Stimulated activated CD4-positive, alpha-beta T cell treated with anti-CD3 and anti-CD28 coated beads, Interleukin-1b, Interleukin-23, amount 100 ng/mL, for 4 hours (primary cell): ENCODE measurements at places on chromosomes 4 and X.

GRCh38 chrX:79259073-79259689 lies 108.0 kb downstream of the ITM2A start:
- DNase-seq: no peak

DNA sequence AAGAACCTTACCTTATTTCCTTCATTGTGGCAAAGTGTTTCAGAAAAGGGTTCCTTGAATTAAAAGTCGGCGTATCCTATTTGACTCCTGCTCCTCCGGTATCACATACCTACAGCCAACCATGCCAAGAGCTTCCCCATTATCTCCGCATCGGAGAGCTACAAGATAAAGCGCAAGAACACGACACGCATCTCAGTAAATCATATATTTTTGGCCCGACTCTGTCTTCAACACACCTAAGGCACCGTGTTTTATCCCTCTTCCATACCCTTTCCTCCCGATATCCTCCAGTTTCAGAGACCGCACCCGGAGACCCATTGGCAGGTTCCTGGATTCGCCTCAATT lies 497 bp upstream of the THAP9 start:
- DNase-seq: no peak

GRCh38 chr4:159946983-159947615 lies 844.2 kb downstream of the RAPGEF2 start:
- DNase-seq: no peak

DNA sequence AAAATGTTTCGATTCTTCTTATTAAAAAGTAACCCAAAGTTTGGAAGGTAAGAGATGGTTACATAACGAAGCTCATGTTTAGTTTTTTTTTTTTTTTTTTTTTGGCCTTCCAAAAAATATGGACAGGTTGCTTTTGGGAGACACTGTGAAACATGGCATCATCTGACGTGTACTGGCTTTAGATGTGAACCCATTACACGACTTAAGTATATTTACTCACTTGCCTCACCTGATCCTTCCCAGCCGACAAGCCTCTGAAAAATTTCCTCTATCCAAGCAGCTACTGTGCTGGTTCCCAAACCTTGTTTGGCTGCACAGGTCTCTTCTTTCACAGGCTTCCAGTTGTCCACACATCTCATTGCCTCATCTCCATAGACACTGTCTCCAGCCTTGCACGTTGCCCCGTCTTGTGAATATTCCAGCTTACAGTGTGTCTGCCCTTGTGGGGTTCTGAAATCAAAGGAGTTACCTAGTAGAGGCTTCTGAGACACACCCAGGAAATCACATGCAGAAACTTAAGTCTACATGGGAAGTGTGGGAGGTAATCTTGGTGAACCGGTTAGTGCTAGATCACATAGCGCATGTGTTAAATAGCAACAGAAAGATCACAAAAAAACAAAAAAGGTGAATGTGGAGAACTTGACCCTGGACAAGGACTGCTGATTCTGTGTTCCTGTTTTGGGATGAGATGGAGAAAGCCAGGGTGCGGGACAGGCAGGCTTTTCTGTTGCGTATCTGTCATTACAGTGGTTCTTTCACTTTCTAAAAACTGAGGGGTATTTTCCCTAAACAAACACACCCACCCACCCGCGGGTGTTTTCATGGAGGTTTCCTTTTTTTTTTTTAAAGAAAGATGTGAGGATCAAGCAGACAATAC lies 328.6 kb downstream of the ARHGAP10 start:
- DNase-seq: no peak

DNA sequence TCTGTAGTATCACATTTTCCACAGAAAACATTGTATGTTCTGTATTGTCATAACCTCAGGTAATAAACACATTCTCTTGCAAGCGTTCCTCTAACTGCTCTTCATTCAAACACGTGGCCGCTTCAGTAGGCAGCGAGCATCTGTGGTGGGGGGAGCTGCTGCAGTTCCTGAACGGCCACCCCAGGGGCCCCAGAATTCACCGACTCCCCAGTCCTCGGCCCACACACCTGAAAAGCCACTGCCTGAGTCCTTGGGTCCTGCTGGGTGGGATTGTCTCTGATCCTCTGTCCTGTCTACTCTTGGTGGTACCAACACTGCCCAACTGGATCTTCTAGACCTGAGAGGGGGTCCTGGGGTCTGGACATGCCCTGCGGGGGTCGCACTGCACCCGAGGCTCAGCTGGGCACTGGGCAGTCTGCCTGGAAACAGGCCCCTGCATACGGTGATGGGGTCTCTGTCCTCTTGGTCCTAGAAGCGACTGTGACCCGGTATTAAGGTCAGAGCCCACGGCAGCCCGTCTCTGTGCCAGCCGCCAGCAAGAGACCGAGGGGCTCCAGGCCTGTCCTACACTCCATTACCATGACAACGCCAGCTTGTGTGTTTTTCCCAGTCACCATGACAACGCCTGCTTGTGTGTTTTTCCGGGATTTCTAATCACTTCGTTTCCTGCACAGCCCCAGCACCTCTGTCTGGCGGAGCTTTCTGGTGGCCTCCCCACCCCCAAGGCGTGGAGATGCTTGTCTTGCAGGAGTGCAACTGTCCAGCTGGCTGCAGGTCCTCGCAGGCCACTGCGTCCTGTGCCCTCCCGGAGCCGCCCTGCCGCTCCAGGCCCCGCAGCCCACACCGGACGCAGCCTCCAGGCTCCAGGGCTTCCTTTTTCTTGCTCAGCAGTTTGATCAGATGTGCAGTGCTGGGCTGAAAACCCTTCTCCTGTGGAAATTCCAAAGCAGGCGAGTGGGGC lies 16.0 kb downstream of the CTBP1 start:
- DNase-seq: no peak

GRCh38 chr4:122687531-122688061 lies 44.9 kb upstream of the BBS12 start:
- no peak for DNase-seq

- DNase-seq: no peak
Measured at GRCh38 chr4:41600243-41600912, 62.4 kb downstream of the LIMCH1 start.

- no peak for DNase-seq
Measured at GRCh38 chr4:124389591-124389990, 322.9 kb downstream of the ANKRD50 start.

DNA sequence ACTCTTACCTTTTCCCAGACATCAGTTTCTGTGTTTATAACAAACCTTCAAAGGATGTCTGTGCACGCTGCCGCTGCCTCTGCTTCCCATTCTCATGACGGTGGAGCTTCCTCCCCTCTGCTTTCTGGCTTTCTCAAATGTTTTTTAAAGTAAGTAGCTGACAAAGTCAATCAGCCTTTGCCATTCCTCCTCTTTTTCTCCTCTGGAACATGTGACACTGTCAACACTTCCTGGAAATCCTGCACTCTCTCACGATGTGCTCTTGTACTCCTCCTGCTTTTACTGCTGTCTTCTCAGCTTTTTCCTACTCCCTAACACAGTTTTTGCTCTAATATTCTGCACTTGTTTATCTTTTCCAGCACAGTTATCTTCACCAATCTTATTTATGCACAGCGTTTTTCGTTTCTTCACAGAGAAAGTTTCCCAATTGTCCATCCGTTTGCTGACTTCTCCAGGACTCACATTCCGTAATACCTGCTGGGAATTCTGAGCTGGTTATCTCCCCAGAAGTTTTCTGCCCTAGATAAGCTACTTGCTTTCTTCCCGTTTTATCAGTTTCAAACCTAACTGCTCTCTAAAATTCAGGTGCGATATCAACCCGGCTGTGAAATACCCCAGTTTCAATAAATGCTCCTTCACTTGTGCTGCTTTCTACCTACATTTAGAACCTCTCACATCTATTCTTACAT lies 465.6 kb upstream of the AGA start:
- DNase-seq: no peak

- DNase-seq: no peak
Measured at GRCh38 chrX:27619459-27619858, 29.3 kb downstream of the DCAF8L2 start.

DNA sequence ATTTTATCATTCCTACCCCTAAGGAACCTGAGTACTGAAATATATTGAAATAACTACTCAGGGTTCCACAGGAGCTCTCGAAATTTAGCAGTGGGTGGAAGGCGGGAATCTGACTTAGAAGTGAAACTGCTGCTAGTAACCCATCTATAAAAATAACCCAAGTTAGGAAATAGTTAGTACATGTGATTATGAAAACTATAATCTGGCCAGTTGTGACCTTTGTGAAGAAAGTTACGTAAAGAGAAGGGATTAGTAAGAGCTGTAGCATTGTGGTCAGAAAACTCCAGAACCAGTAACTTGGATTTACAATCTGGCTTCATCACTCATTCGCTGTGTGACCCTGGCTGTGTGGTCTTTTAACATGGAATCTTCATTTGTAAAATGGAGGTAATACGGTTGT lies 175.5 kb downstream of the RAPGEF2 start:
- DNase-seq: no peak

- DNase-seq: peak; percentile 65
Measured at GRCh38 chr4:99808260-99808857, 8.3 kb upstream of the DAPP1 start.

DNA sequence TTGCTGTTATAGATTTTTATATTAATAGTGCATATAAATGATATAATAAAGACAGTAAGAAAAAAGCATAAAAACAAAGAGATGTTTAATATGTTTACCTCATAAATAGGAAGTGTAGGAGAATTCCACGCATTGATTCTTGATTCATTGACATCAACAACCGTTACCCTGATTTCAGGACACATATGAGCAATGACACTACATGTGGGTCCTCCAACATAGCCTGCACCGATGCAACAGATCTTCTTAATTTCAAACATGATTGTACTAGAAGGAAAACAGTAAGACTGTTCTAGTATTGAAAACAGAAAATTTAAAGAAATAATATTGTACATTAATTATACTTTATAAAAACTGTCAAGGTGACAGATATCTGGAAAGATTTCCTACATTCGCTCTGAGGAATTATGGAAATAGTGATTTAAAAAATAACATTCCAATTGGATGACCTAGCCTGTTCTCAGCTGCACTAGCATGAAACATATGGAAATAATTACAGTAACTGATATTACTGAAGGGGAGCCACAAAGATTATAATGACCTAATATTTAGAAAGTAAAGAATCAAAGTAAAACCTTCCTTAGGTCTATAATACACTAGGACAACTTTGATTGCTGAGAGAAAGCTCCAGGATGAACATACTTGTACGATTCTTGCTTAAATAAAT lies 5.9 kb downstream of the UGDH start:
- DNase-seq: no peak

GRCh38 chr4:174147863-174148262 lies 135.6 kb downstream of the FBXO8 start:
- no peak for DNase-seq

GRCh38 chrX:35728481-35728880 lies 69.7 kb upstream of the MAGEB16 start:
- no peak for DNase-seq

DNA sequence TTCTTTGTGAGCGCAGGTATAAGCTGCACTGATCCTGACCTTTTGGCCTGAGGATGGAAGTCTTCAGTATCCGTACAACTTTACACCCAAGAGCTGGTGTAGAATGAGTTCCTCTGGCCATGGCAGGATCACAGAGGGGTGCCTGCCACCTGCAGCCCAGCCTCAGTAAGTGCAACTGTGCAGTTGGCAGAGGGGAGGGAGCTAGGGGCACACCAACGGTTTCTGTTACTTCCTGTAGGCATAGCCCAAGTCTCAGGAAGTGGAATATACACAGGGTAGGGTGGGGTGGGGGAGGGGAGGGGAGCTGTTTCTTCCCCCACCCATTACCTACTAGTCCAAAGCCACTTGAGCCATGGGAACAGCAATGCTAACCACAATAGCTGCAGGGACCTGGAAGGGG lies 85.4 kb upstream of the GBA3 start:
- DNase-seq: no peak

- DNase-seq: no peak
Measured at GRCh38 chrX:16671005-16671404, 21.0 kb downstream of the S100G start.

GRCh38 chr4:93842601-93843252 lies 14.2 kb downstream of the ATOH1 start:
- no peak for DNase-seq

DNA sequence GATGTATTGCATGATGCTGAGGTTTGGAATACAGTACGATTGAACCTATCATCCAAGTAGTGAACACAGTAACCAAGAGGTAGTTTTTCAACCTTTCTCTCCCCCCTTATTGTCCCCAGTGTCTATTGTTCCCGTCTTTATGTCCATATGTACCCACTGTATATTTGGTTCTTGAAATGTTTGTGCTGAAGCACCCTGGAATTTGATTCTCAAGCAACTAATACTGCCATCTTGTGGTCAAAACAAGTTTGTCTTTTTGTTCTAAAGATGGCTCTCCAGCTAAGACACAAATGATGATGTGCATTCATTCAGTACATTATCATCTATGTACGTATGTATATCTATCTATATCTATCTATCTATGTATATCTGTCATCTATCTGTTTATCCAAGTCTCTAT lies 33.5 kb upstream of the DCX start:
- no peak for DNase-seq

- no peak for DNase-seq
Measured at GRCh38 chrX:85996555-85996954, 50.8 kb downstream of the CHM start.

DNA sequence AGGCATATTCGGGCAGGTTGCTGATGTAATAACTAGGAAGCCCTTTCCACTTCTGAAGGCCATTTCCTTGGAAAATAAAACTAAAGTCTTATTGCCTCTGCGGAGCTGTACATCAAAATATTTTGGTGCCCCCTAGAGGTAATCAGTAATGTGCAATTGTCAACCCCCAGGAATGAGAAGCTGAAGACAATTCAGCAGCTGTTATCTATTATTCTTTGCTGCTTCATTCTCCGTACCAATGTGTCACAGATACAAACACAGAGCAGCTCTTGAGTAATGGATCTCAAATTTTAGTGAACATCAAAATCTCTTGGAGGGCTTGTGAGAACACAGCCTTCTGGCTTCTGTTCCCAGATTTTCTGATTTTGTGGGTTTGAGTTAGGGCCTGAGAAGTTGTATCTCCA lies 3.5 kb upstream of the SLIT2 start:
- DNase-seq: no peak

- DNase-seq: no peak
Measured at GRCh38 chr4:168336837-168337549, 18.4 kb upstream of the DDX60 start.

- no peak for DNase-seq
Measured at GRCh38 chr4:55561889-55562288, 15.2 kb upstream of the CLOCK start.
